ENCODE measurements at places on chromosomes 11 and 22. TPM values are rescaled to one million over a fixed set of nuclear protein-coding genes. Genes with fewer than 3 reads are reported as not detected.

DNA sequence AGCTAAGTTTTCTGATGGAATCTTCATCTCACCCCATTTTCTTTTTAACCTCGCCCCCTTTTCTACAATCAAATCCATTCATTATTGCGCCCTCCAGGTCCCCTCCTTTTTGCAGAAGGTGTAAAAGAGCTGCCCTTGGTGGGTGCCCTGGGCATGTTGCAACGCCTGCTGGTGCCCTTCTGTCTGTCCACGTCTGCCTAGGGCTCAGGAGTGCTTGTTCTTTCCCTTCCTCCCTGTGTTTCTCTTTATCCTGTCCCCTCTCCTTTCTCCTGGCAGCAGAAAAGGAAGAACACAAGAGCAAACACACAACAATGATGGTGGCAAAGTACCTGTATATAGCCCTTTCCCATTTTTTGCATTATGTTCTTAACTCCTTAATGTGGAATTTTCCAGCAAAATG lies 6.2 kb upstream of the TLCD5 start:
- no peak for DNase-seq

DNA sequence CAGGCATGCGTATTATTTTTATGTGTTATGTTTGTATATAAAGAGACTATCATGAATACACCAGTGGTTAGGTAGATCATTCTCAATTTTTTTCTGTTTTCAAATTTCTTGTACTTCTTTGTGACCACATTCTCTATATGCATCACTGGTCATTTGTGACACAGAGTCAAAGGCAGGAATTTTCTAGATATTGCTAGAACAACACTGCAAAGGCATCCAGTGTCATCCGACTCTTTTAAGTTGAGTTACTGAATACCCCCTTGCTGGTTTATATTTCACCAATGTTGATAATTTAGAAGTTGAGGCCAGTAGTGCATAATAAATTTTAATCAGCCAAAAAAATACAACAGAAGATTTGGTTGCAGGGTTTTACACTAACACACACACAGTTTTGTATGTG lies 351.8 kb downstream of the CASP12 start:
- no peak for DNase-seq

DNA sequence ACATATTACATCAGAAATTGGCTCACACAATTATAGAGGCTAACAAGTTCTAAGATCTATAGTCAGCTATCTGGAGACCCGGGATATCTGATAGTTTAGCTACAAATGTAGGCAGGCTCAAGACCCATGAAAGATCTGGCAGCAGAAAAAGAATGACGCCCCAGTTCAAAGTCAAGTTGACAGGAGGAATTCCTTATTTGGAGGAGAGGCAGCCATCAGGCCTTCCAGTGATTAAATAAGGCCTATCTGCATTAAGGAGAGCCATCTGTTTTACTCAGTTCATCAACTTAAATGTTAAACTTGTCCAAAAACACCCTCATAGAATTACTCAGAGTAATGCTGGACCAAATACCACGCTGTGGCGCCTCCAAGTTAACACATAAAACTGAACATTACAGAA lies 1402.6 kb downstream of the FAM181B start:
- no peak for DNase-seq

DNA sequence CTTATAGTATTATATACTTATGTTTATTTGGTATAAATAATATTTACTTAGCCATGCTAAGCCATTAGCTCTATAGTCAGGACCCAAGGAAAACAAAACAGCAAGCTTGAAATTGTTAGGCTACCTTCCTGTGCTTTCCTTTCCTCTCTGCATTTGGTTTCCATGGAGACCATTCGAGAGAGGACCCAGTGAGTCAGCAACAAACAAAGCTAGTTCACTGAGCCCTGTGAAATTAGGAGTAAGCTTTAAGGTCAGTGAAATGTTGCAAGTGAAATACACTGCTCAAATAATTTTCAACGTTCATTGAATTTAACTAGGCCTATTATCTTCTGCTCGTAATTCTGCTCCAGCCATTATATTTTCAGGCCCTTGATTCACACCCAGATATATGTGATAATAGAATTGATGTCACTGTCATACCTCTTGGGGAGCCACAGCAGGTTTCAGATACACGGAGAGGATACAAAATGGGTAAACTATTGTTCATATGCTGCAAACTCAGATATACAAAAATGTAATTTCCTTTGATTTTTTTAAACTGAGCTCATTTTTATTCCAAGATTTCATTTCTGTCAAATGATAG lies 9.1 kb upstream of the OR10D3 start:
- peak; percentile 66 for DNase-seq

DNA sequence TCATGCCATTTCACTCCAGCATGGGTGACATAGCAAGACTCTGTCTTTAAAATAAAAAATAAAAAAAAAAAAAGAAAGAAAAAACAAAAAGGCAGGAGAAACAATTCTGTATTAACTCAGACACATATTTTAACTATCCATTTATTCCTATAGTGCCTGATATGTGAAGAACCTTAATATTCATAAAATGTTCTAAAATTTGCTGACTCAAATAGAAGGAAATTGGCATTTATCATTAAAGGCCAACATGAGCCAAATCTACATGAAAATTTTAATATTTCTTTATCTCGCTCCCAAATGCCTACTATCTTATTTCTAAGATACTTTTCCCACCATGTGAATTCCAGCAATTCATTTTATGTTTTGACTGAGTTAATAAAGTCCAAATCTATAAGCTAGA lies 18.9 kb downstream of the PITPNB start:
- DNase-seq = no peak

GRCh38 chr11:2222451-2222850 lies 47.9 kb downstream of the ASCL2 start:
- no peak for DNase-seq

- DNase-seq = no peak
Observed at GRCh38 chr11:44424841-44425240, 114.9 kb upstream of the ALX4 start.

DNA sequence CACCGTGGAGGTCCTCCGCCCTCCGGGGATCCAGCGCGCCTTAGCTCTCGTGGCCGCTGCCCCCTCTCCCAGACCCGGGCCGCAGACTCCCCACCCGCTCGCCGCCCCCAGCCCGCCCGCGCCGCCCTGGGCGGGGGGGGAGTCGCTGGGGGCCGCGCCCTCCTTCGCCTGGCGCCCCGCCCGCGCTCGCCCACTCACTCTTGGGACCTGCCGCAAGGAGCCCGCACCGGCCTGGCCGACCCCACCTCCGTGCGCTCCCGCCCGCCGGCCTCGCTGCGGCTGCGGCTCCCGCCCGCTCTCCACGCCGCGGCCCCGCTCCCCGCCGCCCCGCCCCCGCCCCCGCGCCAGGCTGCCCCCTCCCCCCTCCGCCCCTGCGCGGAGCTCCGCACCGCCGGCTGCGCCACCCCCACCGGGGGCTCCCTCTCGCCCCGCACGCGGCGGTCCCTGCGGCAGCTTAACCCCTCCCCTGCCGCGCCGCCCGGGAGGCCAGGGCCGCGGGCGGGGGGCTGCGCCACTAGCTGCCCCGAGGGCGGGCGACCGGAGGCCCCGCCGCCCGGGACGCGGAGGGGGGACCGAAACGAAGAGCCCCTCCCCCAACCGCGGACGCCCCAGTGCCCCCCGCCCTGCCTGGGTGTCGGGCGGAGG lies 724 bp upstream of the RASGRP2 start:
- no peak for DNase-seq

- peak; percentile 77 for DNase-seq
Observed at GRCh38 chr11:102940714-102941588, 14.6 kb downstream of the MMP13 start.

GRCh38 chr11:111408789-111409727 lies 30.0 kb upstream of the POU2AF1 start:
- peak; percentile 91 for DNase-seq

DNA sequence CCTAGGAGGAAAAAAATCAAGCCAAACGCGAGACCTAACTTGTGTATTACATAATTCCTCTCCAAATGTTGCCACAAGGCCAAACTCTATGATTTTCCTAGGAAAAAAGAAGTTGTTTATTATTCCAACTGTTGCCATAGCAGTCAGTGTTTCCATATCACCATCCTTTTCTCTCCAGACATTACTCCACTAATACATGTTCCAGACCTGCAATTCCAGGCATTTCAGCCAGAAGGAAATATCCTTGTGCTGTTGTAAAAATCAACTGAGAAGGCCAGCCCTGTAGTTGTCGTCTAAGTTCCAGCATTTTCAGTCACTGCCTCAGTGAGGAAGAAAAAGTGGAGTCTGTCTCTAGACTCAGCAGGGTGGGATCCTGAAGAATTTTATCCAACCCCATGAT lies 33.1 kb upstream of the PAMR1 start:
- no peak for DNase-seq

- DNase-seq = peak; percentile 55
Observed at GRCh38 chr22:46114518-46115387, 35.6 kb upstream of the PPARA start.

The TSSC4 gene
- total RNA-seq = 47.1 TPM

The CD6 gene
- total RNA-seq = not detected

The ZBTB44 gene
- total RNA-seq = 28.3 TPM

The DNAJC24 gene
- 21.2 TPM for total RNA-seq

The MRGPRX3 gene
- not detected for total RNA-seq

The MCAT gene
- 28.0 TPM for total RNA-seq

The RAB36 gene
- 0.08 TPM for total RNA-seq

The FAM83F gene
- total RNA-seq = not detected

The PNPLA5 gene
- not detected for total RNA-seq

The C11orf65 gene
- 0.86 TPM for total RNA-seq

The DEUP1 gene
- not detected for total RNA-seq

The DSCAML1 gene
- total RNA-seq = not detected

The KRTAP5-11 gene
- total RNA-seq = not detected

The MIOX gene
- total RNA-seq = not detected

The TSPAN32 gene
- total RNA-seq = not detected

The MMP3 gene
- total RNA-seq = not detected

The ABCG4 gene
- total RNA-seq = 0.16 TPM

The CAPRIN1 gene
- total RNA-seq = 195 TPM
